CD4-positive, alpha-beta T cell treated with Interleukin-1 beta for 1 hour (primary cell): ENCODE measurements at places on chromosomes 7 and 10.
A peak's percentile ranks its signal among the peaks of the same experiment; 100 is the strongest.

DNA sequence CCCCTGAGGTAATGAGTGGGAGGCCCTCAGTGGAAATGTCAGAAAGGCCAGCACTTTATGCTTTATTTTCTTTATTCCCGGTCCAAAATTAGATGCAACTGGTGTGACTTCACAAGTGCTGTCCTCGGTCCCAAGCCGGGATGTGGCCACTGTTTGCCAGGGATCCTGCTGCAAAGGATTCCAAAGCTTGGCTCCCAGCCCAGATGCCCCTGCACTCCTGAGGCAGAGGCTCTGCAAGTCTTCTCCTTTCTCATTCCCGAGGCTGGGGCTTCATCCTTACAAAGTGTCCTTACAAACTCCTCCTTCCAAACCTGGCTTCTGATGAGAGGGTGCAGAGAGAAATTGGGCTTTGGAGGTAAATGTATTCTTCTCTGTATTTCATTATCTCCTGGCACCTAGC lies 544.3 kb upstream of the DPP6 start:
- no peak for DNase-seq

- DNase-seq, result no peak
Measured at GRCh38 chr10:49457686-49458085, 61.8 kb upstream of the DRGX start.

DNA sequence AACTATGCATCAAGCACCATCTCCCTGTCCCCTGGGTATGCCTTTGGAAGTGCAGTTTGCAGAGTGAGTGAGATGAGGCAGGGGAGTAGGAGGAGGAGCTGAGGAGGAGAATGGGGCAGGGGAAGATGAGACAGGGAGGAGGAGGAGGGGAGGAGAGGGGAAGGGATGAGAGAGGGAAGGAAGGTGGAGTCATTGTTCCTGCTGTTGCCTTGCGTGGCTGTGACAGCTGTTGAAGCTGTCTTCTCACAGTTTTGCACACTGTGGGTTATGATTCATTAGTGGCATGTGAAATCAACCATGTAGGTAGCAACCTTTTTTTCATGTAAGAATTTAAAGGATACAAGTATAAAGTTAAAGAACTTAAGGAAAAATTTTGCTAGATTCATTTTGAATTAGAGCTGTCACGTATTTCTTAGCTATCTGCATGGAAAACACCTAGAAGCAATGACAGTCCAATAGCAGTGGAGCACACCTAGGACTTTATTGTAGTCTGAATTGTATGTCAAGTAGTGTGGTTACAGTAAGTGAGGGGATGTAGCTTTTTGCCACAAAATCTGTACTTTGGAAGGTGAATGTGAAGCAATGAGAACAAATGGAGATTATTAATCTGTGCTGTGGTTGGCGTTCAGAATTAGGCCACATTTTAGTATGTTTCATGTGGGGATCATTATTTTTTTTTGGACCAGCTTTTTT lies 21.7 kb downstream of the CCM2 start:
- no peak for DNase-seq

GRCh38 chr7:143002106-143002505 lies 24.8 kb downstream of the OR9A2 start:
- peak; percentile 21 for DNase-seq

- no peak for DNase-seq
Measured at GRCh38 chr10:7968510-7969112, 85.9 kb upstream of the GATA3 start.

DNA sequence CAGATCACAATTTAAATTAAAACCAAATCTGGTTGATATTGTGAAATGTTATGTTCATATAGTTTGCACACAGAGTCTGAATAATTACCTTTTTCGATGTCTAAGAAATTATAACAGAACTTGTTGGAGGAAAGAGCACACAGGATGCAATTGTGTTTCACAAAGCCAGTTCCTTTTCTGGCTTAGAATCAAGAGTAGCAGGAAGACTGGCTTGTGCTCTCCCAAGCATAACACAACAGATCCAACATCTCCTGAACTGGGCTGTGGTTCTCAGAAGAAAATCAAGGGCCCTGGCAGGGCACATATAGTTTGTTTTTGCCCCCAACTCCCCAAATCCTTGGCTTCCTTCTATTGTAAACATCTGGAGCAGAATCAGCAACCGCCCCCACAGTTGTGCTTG lies 62.7 kb downstream of the LRRC4 start:
- no peak for DNase-seq

DNA sequence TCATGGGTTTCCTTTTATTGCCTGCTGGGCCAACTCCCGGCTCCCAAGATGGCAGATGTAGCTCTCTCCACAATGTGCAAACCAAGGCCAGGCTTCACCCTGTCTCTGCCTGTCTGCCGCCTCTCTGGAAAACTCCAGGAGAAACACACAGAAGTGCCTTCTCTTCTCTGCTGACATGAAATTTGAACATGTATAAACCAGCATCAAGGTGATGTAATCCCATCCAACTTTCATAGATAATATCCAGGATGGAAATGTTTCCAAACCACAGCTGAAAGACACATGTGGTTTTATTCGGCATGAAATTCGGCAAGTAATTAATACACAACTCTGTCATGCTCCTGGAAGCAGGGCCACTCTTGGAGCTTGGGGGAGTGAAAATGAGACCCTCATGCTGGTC lies 297.2 kb downstream of the C7orf25 start:
- no peak for DNase-seq

GRCh38 chr7:129134356-129134987 lies 10.0 kb upstream of the TSPAN33 start:
- DNase-seq, result no peak

DNA sequence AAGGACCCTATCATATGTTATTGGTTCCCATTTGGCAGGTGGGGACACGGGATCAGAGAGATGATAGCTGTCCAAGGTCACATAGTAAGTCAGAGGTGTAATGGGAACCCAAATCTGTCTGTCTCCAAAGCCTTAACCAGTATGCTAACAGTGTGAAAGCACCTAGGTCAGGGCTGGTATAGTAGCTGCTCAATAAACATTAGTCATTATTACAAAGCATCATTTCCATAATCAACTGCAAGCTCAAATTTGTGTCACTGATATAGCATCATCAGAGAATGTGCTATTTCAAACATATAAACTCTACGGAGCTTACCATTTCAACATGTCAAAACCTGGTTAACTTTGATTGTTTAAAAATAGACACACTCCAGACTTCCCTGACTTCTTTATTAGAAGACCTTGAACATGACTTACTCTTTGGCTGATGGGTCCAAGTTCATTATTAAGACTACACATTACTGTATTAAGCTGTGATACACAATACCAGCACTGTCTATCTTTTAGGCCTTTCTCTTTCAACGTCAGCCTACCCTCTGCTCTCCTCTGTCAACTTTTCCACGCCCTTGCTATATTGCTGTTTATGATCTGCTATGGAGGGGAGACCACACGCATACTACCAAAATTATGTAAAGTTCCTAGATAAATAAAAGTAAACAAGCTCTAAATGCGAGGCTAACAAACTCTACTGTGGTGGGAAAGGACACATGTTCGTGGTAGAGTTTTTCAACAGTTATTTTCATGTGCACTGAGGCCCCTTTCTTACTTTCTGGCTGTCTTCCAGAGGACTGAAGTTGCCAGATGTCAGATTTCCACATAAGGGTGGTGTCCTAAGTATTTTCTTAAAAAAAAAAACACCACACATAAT lies 33.6 kb downstream of the DNMBP start:
- DNase-seq, result no peak

GRCh38 chr7:1536743-1537534 lies 6.4 kb downstream of the MAFK start:
- no peak for DNase-seq

- DNase-seq, result no peak
Measured at GRCh38 chr10:60965696-60966095, 21.7 kb upstream of the RHOBTB1 start.

DNA sequence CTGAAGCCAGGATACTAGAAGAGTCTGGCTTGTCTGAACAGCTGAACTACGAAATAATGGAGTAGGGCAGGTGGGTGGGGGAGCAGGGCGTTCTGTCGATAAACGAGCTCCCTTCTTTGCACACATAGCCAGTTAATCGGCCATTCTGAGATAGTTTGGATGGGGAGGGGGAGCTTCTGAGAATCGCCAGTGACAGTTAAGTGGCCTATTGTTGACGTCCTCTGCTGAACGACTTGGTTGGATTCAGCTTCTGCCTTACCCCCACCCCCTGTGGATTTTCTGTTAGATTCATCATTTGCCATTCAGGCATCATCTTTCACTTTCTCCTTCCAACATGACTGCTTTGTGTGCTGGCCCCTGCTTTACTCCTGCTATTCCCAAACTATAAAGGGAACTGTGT lies 520 bp downstream of the CPA5 start:
- no peak for DNase-seq

- no peak for DNase-seq
Measured at GRCh38 chr7:134948736-134949135, 37.6 kb upstream of the AGBL3 start.

DNA sequence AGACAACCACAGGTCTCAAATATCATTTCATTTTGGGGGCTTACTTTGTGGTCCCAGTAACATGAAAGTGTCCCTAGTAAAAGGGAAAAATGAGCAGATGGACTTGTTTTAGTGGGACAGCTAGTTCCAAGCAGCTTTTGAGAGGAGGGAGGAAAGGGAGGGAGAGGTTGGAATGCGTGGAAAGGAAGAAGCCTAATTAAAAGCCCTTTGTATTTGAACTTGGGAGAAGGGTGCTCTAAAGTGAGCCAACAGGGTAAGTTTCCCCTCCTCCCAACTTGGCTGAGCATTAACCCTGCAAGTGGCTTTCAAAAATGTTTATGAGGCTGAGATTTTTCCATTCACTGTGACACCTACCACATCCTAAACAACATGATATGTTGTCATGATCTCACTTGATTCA lies 38.8 kb upstream of the LYZL1 start:
- no peak for DNase-seq

GRCh38 chr7:27585781-27586447 lies 76.8 kb downstream of the HIBADH start:
- no peak for DNase-seq

DNA sequence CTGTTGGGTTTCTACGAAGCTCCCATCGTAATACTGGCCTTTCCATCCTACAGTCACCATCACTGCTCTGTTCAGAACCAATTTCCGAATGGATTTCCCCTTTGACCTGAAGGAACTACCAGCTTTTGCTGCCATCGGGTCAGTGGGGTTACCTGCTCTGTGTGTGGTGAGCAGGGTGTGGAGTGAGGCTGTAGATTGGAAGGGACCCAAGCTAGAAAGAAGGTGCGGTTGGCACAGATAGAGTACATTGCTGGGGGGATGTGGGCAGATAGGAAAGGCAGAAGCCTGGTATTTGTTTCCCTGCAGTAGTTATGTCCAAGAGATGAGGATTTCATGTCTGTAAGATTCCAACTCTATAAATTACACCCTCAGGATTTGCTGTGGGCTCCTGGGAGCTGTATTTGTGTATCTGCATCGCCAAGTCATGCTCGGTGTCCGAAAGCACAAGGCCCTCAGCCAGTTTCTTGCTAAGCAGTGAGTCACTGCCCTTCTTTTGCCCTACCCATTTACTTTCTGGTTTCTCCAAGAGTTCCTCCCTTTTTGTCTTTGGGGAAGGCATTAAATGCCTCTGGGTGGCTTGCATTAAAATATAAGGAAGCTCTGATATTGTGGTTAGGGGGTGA lies 15.4 kb downstream of the CLCN1 start:
- DNase-seq, result no peak

GRCh38 chr7:155230169-155230593 lies 67.5 kb upstream of the INSIG1 start:
- no peak for DNase-seq

GRCh38 chr7:29976673-29977415 lies 12.8 kb downstream of the SCRN1 start:
- no peak for DNase-seq

- no peak for DNase-seq
Measured at GRCh38 chr7:141664450-141664849, 37.5 kb downstream of the DENND11 start.

GRCh38 chr7:74101061-74101681 lies 17.6 kb downstream of the LIMK1 start:
- peak; percentile 63 for DNase-seq

- no peak for DNase-seq
Measured at GRCh38 chr7:33762911-33763306, 142.4 kb upstream of the BMPER start.

- no peak for DNase-seq
Measured at GRCh38 chr10:132593900-132594876, 56.6 kb downstream of the INPP5A start.

GRCh38 chr10:89329151-89329550 lies 1.4 kb downstream of the IFIT3 start:
- DNase-seq, result no peak

DNA sequence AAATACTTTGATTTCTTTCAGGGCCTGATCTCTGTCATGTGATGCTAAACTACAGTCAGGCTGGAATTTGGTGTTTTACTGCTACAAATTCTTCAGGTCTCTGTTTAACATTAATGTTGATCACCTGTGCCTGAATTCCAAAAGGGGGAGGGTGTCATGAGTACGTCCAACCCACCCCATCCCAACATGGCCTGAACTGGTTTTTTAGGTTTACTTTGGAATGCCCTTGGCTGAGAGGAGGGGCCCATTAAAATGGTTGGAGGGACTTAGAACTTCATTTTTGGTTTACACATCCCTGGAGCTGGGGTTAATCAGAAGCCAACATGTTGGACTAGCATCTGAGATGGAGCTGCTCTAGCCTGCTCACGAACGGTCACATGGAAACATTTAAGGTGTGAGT lies 60.8 kb upstream of the CFAP46 start:
- no peak for DNase-seq

- DNase-seq, result no peak
Measured at GRCh38 chr7:11436316-11436715, 395.7 kb downstream of the THSD7A start.

DNA sequence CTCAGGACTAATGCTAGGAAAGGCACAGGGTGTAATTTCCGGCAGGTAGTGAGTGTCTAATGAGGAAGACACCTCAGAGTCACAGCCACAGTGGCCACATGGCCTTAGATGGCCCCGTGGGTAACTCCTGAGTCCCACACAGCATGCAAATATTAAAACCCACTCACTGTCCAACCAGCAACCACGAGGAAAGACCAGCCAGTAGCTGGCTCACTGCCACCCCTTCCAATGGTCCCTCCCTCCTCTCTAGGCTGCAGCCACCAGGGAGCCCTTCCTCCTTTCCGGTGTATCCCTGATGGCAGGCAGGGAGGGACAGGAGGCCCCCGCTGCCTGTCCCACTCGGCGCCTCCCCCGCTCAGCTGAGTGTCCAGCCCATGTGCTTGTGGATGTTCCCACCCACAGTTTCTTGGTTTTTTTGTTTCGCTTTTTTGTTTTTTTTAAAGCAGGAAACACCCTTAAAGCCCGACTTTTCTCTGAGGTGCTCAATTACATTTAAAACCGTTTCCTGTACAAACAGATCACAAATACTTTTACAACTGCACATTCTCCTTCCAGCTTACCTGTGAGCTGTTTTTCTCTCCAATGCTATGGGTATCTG lies 9.2 kb downstream of the BNIP3 start:
- DNase-seq, result peak; percentile 56

DNA sequence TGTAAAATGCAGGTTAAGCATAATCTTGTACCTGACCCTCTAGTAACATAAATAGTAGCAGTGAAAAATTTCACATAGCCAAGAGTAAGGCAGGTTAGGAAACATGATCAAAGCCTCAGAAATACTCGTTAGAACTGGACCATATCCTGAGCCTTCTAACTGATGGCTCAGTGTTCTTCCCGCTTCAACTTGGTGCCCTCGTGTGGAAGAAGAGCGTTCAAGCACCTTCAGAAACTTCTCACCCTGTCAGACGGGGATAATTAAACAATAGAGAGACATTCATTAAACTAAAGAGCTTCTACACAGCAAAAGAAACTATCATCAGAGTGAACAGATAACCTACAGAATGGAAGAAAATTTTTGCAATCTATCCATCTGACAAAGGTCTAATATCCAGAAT lies 124.5 kb downstream of the MYOF start:
- no peak for DNase-seq

- no peak for DNase-seq
Measured at GRCh38 chr7:1703871-1704810, 34.1 kb downstream of the ELFN1 start.
